ENCODE measurements at places on chromosomes 11 and 22.

GRCh38 chr11:94840209-94840608 is 72.1 kb downstream of the AMOTL1 start:
- no peaks in the 10 kb centered on the region for H3K4me1 ChIP-seq
- H3K36me3 ChIP-seq = no peaks in the 10 kb centered on the region
- no peak overlapping the region for H3K4me3 ChIP-seq
- no peak for DNase-seq
- no peaks in the 10 kb centered on the region for H3K27me3 ChIP-seq
- H3K27ac ChIP-seq = no peak overlapping the region

- H3K4me3 ChIP-seq = no peak overlapping the region
- H3K27me3 ChIP-seq = no peaks in the 10 kb centered on the region
- no peaks in the 10 kb centered on the region for H3K36me3 ChIP-seq
- DNase-seq = peak; percentile 70
These were observed 305.1 kb downstream of the CTTN start for GRCh38 chr11:70703141-70704064.

- H3K27me3 ChIP-seq = no peaks in the 10 kb centered on the region
- no peak overlapping the region for H3K4me3 ChIP-seq
- DNase-seq = no peak
- H3K27ac ChIP-seq = no peak overlapping the region
- H3K36me3 ChIP-seq = no peaks in the 10 kb centered on the region
These were observed 11.9 kb downstream of the HIRA start for GRCh38 chr22:19419464-19420178.

- no peaks in the 10 kb centered on the region for H3K27me3 ChIP-seq
- H3K36me3 ChIP-seq = no peaks in the 10 kb centered on the region
- DNase-seq = no peak
These were observed at the start of gene LMO2 for GRCh38 chr11:33891714-33892327. Gene LMO2 (minus strand): TSS chr11:33892076. CDS start chr11:33869716, 22,360 bp downstream.

DNA sequence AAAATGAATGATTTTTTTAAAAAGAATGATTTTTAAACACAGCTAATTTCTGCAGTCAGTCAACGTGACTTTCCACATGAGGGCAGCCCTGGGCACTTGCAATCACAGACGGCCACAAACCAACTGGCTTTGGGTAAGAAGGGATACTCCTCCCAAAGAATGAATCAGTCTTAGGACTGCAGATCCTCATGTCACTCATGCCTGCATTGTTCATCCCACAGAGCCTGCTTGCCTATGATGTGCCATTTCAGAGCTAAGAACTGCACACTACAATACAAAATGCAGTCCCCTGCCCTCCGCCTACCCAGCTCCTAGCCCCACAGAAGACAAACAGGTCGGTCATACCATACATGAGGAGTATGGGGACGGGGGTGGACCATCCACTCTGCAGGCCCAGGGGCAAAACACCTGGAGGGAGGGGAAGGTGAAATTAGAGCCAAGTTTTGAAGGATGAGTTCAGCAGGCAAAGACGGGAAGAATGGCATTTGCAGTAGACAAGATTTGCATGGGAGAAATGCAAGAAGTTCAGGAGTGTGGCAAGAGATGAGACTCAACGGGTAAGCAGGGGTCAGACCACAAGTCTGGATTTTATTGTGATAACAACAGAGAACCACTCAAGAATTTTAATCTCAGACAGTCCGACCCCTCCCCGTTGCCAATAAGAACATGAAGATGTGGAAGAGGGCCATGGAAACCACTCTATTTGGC is 24.7 kb downstream of the PACSIN2 start:
- peaks cover 32% of the 10 kb centered on the region for H3K4me1 ChIP-seq
- peak overlapping the region; percentile 84 for H3K27ac ChIP-seq
- H3K27me3 ChIP-seq = no peaks in the 10 kb centered on the region

DNA sequence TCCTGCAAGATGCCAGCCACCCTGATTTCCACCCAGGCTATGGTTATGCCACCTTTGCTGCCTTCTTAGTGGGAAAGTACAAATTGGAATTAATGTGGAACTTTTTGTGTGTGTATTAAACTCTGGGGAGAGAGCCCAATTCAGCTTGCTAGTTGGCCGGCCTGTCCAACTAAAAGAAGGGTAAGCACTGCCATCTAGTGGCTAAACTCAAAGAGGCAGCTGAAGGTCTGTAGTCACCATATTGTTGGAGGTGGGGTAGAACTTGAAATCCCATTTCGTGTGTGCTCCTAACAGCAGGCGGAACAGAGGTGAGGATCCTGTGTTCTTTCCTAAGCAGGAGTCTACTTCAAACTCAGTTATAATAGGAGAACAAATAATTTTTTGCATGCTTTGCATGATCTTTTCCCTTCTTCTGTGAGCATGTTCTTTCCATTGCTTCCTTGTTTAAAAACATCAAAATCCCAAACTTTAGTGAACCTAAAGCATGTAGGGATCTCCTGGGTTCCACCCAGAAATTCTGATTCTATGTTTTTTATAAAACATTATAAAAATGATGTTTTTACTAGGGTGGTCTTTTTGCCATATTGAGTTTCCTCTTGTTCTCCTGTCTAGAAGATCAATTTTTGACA is 138.8 kb upstream of the SORL1-AS1 start:
- peak; percentile 89 for DNase-seq
- no peaks in the 10 kb centered on the region for H3K4me1 ChIP-seq
- no peaks in the 10 kb centered on the region for H3K27me3 ChIP-seq
- H3K36me3 ChIP-seq = peaks cover 62% of the 10 kb centered on the region
- 0 out of 2 replicates have a peak overlapping the region, but pooled peaks have one; percentile 65 for H3K27ac ChIP-seq

- H3K36me3 ChIP-seq = no peaks in the 10 kb centered on the region
- no peak for DNase-seq
- peaks cover 20% of the 10 kb centered on the region for H3K4me1 ChIP-seq
- H3K27ac ChIP-seq = no peak overlapping the region
- H3K27me3 ChIP-seq = no peaks in the 10 kb centered on the region
These were observed 132.1 kb downstream of the RAB38 start for GRCh38 chr11:88043149-88043548.

- H3K4me1 ChIP-seq = peaks cover 4% of the 10 kb centered on the region
- no peaks in the 10 kb centered on the region for H3K36me3 ChIP-seq
- peaks cover 47% of the 10 kb centered on the region for H3K27me3 ChIP-seq
- no peak overlapping the region for H3K27ac ChIP-seq
These were observed 694 bp upstream of the ELFN2 start for GRCh38 chr22:37427711-37428635.

GRCh38 chr11:73130181-73130580 is 11.9 kb downstream of the FCHSD2 start:
- no peaks in the 10 kb centered on the region for H3K4me1 ChIP-seq
- no peaks in the 10 kb centered on the region for H3K36me3 ChIP-seq
- H3K27ac ChIP-seq = no peak overlapping the region
- H3K27me3 ChIP-seq = no peaks in the 10 kb centered on the region
- no peak overlapping the region for H3K4me3 ChIP-seq
- DNase-seq = no peak

- no peaks in the 10 kb centered on the region for H3K27me3 ChIP-seq
- H3K4me1 ChIP-seq = no peaks in the 10 kb centered on the region
- H3K27ac ChIP-seq = no peak overlapping the region
- H3K36me3 ChIP-seq = no peaks in the 10 kb centered on the region
- DNase-seq = no peak
- H3K4me3 ChIP-seq = no peak overlapping the region
These were observed 21.0 kb downstream of the PARVB start for GRCh38 chr22:44045145-44045544.

DNA sequence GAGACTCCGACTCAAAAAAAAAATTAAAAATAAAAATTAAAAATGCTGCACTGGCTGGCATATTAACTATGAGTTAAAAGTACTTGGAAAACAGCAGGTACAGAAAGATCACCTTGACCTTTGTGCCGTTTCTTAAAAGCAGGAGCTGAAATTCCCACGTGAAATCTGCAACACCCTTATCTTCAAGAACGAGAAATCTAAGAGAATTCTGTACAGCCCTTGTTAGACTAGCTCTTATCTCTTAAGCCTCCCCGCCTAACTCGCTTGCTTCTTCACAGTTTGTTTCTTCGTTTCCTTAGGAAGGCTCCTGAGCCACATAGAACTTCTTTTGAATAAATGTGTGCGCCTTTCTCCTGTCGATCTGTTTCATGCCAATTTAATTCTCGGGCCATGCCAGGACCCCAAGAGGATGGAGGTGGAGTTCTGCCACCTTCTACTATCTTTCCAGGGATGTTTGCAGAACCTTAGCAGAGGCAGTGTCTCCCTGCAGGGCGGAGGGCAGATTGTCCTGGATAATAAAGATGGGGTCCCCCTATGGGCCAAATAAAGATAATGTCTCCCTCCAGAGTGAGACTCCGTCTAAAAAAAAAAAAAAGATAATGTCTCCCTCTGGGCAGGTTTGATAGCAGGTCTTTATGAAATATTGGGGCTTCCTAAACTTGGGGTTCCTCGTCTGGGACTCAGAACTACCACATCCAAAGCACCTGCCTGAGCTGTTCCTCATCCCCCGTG is 27.4 kb upstream of the SYT8 start:
- peak; percentile 62 for DNase-seq
- no peak overlapping the region for H3K27ac ChIP-seq
- no peaks in the 10 kb centered on the region for H3K4me1 ChIP-seq
- no peak overlapping the region for H3K4me3 ChIP-seq

DNA sequence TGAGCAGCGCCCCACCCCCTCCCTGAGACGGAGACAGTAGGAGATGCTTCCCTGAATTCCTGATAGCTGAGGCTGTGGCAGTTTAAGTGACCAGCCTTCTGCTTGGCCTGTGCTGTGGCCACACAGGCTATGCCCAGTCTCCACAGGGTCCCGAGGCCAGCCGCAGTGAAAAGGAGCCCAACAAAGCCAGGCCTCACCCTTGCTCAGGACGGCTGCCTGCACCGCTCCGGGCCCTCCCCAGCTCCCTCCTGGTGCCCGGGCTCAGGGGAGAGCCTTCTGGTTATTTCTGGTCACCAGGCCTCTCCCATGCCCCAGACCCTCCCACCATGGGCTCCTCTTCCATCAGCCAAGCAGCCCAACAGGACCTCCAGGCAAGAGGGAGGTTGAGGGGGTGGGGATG is 28.8 kb downstream of the LRRC10B start:
- no peak overlapping the region for H3K27ac ChIP-seq
- H3K36me3 ChIP-seq = no peaks in the 10 kb centered on the region
- no peak for DNase-seq
- H3K27me3 ChIP-seq = no peaks in the 10 kb centered on the region
- peaks cover 19% of the 10 kb centered on the region for H3K4me1 ChIP-seq
- H3K4me3 ChIP-seq = no peak overlapping the region

DNA sequence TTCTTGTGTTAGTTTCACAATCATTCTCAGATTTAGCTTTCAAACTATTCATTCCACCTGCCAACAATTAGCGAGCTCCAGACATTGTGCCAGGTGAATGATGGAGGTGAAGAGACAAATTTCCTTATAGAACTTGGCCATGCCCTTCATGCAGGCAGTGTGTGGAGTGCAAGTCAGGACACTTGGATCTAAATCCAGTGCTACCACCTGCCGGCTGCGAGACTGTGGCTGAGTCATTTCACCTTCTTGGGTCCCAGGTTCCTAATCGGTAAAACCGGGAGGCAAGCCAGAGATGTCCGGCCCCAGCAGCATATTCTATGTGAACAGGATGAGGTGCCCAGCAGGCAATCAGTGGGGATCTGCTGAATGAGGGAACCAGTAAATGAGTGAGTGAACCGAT is 18.6 kb upstream of the EHF start:
- DNase-seq = no peak
- no peak overlapping the region for H3K4me3 ChIP-seq
- H3K27ac ChIP-seq = no peak overlapping the region
- no peaks in the 10 kb centered on the region for H3K4me1 ChIP-seq
- no peaks in the 10 kb centered on the region for H3K36me3 ChIP-seq

DNA sequence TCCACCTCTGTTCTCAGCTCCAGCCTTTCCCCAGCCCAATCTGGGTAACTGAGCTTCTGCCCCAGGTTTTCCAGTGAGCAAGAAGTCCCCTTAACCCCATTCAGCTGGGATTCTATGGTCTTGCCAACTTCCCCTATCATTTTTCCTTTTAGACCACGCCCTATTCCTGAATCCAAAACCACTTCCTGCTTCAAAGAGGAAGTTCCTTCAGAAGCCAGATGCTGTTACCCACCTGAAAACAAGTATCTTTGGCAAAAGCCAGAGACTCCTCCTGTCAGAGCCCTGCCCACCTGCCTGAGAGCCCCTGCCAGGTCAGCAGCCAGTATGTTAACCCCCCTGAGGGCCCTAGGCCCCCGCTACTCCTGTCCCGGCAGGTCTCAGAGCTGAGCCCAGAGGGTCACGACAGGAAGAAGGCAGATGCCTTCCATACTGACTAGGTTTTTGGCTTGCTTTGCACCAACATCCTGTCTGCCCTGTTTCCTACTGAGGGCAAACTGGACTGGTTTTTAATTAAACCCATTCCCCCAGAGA is 20.3 kb upstream of the MICAL2 start:
- H3K27ac ChIP-seq = no peak overlapping the region
- H3K4me1 ChIP-seq = peaks cover 12% of the 10 kb centered on the region
- DNase-seq = no peak
- no peaks in the 10 kb centered on the region for H3K36me3 ChIP-seq
- no peak overlapping the region for H3K4me3 ChIP-seq

DNA sequence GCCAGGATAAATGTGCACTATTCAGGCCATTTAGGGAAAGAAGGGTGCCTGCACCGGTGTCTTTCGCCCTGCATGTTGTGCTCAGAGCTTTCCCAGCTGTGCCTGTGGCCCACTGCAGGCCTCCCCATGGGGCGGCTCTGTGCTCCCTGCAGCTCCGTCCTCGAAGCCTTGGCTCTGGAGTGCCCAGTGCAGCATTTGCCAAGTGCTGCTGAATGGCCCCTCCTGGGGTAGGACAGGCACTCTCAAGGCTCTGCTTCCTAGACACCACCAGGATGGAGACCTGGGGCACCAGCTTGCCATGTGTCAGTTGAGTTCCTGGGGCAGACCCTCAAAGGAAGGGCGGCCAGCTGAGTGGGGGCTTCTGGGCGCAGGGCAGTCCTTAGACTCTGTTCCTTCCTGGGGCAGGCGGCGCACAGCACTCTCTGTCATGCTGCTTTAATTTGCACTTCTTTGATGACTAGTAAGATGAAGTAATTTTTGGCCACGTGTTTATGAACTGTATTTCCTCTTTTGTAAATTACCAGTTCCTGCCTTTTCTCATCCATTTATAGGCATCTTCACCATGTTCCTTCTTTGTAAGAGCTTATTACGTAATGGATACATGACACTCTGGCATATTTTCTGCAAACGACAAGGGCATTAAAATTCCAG is 32.1 kb upstream of the GNB1L start:
- no peak overlapping the region for H3K4me3 ChIP-seq
- H3K27me3 ChIP-seq = no peaks in the 10 kb centered on the region
- H3K27ac ChIP-seq = no peak overlapping the region
- H3K4me1 ChIP-seq = peaks cover 15% of the 10 kb centered on the region

- H3K4me3 ChIP-seq = no peak overlapping the region
- no peaks in the 10 kb centered on the region for H3K27me3 ChIP-seq
- H3K36me3 ChIP-seq = no peaks in the 10 kb centered on the region
- H3K4me1 ChIP-seq = no peaks in the 10 kb centered on the region
These were observed 7.4 kb downstream of the LRRC75B start for GRCh38 chr22:24585461-24585860.

GRCh38 chr11:67270256-67271204 is 4.3 kb downstream of the GRK2 start:
- H3K36me3 ChIP-seq = peaks cover 3% of the 10 kb centered on the region
- H3K4me3 ChIP-seq = peak overlapping the region; percentile 44
- H3K27ac ChIP-seq = peak overlapping the region; percentile 72

GRCh38 chr22:26382782-26383181 is 46.3 kb upstream of the ASPHD2 start:
- no peaks in the 10 kb centered on the region for H3K27me3 ChIP-seq
- DNase-seq = no peak
- H3K36me3 ChIP-seq = no peaks in the 10 kb centered on the region
- peaks cover 9% of the 10 kb centered on the region for H3K4me1 ChIP-seq
- H3K27ac ChIP-seq = no peak overlapping the region
- no peak overlapping the region for H3K4me3 ChIP-seq
